Ureter (tissue), 1 donor: ENCODE measurements at places on chromosomes 5 and 9. TPM values are rescaled to one million over a fixed set of nuclear protein-coding genes. Genes with fewer than 3 reads are reported as not detected.
A peak's percentile ranks its signal among the peaks of the same experiment; 100 is the strongest.

- peak; percentile 71 for DNase-seq
These were observed at the start of gene FBP1 for GRCh38 chr9:94639061-94639998. Gene FBP1, minus strand, starts transcription at chr9:94639518. Its CDS starts 208 bp downstream, at chr9:94639310.

Gene C5orf58
- not detected for total RNA-seq

DNA sequence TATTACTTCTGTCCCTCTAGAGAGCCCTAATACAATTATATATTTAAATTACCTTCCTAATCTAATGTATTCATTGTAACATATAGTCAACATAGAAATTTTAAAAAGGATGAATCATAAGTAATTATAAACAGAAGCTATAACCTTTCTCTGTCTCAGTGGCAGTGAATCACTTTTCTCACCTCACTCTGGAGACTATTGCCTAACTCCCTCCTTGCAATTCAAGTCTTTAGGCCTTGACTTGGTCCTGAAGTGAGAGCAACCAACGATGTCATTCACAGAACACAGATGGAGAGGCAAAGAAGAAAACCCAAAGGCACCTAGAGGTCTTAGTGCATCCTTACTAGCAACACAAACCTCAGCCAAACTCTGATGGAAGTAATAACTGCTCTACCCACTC lies 133.3 kb upstream of the DPYSL3 start:
- no peak for DNase-seq

GRCh38 chr5:2307631-2308030 lies 424.9 kb upstream of the IRX4 start:
- DNase-seq, result no peak

- DNase-seq, result no peak
These were observed 478.1 kb upstream of the CDH9 start for GRCh38 chr5:27516437-27516836.

- DNase-seq, result no peak
These were observed 58.3 kb upstream of the NOTCH1 start for GRCh38 chr9:136603901-136604814.

DNA sequence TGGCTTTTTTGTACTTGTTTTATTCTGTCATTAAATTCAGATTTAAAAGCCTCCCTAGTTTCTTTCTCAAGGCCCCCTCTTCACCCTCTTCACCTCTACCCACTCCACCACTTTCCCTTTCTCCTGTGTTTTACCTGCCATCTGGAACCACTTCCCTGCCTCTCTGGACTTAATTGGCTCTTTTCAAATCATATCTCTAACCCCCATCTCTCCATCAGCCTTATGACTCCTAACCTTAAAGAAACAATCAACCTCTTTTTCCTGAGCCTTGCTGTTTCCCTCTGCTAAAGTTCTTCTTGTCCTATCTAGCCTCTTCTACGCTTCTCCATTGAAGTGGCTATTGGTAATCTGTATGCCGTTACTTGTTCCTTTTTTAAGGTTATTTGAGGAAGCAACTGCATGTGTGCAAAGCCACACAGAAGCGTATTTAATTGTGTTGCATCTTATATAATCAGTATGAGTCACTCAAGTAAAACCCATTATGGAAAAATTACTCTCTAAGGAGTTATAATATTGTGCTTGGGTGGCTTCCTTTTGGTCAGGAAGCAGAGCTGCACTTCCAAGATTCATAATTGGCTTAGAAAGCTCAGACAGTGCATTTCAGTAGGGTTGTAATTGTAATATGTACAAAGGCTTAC lies 653.6 kb upstream of the ITGA1 start:
- DNase-seq, result no peak
